ENCODE measurements at places on chromosomes 6 and 20.

GRCh38 chr6:20319520-20320357, 81.9 kb upstream of the E2F3 start:
- peak; percentile 16 for DNase-seq

DNA sequence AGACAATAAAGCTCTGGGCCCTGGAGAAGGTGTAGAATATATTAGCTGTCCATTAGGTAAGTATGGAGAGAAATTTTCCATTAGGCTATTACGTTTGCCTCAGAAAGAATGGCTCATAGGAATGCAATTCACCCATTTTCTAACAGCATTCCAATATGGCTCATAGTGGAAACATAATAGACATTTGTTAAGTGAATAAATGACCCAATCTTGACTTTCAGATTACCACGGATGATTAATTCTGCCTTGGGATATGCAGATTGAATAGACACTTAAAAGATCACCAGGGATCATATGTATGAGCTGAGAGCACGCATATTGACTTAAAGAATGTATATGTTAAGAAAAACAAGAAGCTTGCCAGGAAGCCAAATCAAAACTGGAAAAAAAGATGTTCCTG, 209.1 kb upstream of the CDYL start:
- DNase-seq, result no peak

GRCh38 chr6:155310596-155310995, 3.7 kb downstream of the TFB1M start:
- DNase-seq, result no peak

GRCh38 chr6:138931660-138932059, 56.4 kb downstream of the REPS1 start:
- DNase-seq, result no peak

- DNase-seq, result no peak
Measured at GRCh38 chr6:113825781-113826180, 31.4 kb upstream of the MARCKS start.

DNA sequence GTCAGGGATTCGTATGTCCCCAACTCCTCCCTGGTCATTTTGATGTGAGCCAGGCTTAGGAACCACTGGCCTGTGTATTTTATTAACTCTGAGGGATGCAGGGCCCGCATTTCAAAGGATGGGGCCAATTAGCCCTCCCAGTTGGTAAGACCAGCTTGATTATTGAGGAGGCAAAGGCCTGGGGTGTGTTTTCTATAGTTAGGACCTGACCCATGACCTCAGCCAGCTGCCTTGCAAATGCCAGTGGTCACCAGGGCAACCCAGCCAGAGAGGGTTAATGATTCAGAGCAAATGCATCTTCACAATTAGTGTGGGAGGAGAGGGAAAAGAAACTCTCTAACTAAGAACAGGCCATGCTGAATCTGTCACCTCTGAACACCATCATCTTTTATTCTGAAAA, 835.4 kb downstream of the MAFB start:
- DNase-seq, result no peak

DNA sequence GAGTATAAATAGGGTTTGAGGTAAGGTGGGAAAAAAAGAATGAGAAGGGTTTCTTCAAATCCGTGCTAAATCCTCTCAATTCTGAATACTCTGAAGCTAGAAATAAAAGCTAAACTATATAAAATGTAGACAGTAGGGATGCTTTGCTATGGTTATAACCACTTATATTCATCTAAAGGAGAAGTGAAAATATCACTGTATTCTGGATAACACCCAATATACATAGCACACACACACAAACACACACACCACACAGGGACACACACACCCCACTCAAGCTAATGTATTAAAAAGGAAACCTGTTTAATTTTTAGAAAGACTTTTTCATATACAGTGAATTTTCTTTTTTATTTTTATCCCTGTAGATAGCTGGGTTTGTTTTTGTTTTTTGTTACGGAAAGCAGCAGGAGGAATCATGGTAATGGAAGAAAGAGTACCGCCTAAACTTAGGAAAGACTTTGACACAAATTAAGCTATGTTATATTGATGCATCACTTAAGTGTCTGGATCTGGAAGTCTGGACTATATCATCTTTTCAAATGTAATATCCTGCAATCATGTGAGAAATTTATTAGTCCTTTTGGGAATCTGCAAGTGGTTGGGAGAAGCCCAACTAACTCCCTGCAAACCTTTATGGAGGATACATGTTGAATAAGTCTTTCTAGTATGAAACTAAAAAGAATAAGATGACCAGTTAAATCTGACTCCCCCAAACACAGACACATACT, 68.4 kb upstream of the FABP7 start:
- DNase-seq, result no peak

DNA sequence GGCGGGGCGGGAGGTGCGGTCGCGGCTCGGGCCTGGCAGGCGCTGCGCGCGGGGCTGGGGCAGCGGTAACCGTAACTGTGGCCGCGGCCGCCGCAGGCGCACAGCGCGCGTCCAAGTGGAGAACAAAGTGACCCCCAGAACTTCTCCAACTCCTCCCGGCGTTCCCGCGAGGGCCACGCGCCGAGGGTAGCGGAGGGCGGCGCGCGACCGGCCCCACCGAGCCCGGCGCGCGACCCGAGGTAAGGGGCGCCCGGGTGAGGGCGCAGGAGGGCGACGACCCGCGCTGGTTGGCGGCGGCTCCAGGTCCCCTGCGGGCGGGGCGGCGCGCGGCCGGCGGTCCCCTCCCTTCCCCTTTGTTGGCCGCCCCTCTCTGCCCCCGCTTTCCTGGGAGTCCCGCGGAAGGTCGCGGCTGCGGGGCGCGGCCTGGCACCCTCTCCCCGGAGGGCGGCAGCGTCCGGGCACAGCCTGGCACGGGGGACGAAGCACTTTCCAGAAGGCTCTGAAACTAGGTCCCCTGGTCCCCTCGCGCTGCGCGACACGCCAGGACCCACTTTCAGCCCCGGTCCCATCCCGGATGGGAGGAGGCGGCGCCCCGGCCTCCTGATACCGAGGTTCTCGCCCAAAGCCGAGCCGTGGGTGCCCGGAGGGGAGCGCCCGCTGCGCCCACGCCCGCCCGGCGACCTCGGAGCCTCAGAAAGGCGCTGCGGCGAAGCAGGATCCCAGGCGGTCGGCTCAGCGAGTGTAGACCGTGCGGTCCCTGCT, at the start of gene TIAM2:
TSS of gene TIAM2 (plus strand) at position 62 of the 762 bp plus-strand sequence. CDS start 133,909 bp downstream, outside the sequence.
- no peak for DNase-seq

- no peak for DNase-seq
Measured at GRCh38 chr6:70150521-70150920, 152.4 kb downstream of the COL9A1 start.

GRCh38 chr20:23663180-23663579, 25.4 kb upstream of the CST3 start:
- DNase-seq, result no peak

DNA sequence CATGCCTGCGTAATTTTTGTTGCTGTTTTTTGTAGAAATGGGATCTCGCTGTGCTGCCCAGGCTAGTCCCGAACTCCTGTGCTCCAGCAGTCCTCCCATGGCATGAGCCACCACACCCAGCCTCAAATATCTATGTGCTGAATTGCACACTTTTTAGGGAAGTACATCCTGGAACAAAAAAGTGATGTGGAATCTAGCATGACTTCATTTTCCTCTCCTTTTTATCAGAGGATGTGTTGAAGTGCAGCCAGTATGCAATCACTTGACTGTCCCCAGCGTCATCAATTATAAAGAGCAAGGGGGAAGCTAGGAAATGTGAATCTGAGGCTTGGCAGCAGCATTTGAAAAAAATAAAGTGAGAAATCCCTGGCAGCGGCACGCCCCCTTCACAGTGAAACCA, 6.4 kb upstream of the EXOC2 start:
- DNase-seq, result no peak

DNA sequence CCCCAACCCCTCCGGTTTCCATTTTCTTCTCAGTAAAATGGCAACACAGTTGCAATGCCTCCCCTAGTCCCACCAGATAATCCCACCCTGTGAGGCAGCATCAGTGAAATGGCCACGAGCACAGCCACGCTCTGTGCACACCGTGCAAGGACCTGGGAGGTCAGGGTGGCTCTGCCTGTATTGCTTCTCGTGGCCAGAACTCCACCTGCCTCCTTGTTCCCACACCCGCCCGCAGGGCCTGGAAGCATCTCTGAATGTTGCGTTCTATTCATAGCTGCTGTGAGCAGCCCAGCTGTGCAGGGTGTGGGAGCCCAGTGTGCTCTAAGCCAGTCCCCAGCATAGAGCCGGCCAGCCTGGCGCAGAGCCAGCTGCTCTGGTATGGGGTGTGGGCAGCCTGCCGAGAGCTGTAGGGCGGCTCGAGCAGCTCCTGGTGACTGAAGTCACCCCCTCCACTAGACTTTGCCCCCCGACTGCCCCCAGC, 161.1 kb downstream of the DLL1 start:
- DNase-seq, result no peak

- no peak for DNase-seq
Measured at GRCh38 chr6:167116109-167116837, 6.6 kb upstream of the CCR6 start.
